Stimulated activated CD4-positive, alpha-beta T cell treated with anti-CD3 and anti-CD28 coated beads, Interleukin-12 subunit alpha, Interleukin-12 subunit beta, amount 100 ng/mL, for 4 hours (primary cell): ENCODE measurements at places on chromosomes 12 and 14.

DNA sequence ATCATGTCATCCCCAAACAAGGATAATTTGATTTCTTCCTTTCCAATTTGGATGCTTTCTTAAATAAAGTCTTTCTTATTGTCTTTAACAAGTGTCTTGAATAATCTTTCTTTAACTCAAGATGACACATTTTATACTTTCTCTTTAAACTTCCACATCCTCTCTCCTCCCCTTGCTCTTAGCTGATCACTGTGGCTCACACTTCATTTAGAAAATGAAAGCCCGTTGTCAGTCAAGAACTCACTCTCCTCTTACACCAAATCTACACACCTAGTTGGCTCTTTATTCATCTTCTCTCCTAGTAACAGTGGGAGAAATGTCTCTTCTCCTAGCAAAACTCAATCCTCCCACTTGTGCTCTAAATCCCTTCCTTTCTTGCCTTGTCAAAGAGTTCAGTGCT lies 10.4 kb upstream of the RMST start:
- no peak for DNase-seq

GRCh38 chr12:20077618-20078017 lies 290.7 kb upstream of the PDE3A start:
- DNase-seq = no peak

- DNase-seq = no peak
Observed at GRCh38 chr14:93037351-93037750, 78.4 kb downstream of the ITPK1 start.

DNA sequence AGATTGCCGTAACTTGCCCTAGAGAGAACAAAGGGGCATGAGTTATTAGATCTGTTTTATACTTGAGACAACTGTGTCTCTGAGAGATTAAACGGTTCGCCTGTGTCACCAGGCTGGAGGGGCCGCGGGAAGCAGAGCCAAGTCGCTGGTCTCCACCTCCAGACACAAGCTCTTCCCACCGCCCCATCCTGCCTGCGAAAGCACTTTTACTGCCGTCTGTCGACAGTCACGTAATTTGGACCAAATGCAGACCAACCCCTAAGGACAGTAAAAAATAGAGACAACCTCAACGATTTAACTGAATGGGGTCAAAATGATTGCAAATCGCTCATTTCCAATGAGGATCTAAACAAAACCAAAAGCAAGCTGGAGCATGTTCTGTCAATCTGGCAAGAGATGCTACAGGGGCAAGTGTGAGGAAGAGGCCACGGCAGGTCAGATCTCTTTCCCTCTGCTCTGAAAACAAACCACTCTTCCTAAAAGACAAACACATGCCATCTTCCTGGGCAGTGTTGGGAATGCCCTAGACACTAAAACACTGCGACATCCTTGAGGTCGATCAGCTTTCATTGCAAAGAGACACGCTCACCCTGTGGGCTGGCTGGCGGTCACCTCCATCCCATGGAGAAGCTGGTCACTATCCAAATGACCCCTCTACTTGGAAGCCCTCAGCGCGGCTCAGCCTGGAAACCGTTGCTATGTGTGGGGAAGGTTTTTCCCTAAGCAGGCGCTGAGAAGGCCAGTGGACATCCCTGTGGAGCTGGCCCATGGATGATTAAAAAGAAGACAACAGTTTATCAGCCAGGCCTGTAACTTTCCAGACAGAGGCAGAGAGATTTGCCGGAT lies 17.1 kb downstream of the GSC start:
- DNase-seq = no peak

GRCh38 chr12:93886533-93887511 lies 209.6 kb downstream of the CRADD start:
- no peak for DNase-seq

GRCh38 chr14:53516261-53516774 lies 363.2 kb upstream of the DDHD1 start:
- no peak for DNase-seq

- no peak for DNase-seq
Observed at GRCh38 chr14:54211551-54212308, 185.1 kb upstream of the CDKN3 start.

DNA sequence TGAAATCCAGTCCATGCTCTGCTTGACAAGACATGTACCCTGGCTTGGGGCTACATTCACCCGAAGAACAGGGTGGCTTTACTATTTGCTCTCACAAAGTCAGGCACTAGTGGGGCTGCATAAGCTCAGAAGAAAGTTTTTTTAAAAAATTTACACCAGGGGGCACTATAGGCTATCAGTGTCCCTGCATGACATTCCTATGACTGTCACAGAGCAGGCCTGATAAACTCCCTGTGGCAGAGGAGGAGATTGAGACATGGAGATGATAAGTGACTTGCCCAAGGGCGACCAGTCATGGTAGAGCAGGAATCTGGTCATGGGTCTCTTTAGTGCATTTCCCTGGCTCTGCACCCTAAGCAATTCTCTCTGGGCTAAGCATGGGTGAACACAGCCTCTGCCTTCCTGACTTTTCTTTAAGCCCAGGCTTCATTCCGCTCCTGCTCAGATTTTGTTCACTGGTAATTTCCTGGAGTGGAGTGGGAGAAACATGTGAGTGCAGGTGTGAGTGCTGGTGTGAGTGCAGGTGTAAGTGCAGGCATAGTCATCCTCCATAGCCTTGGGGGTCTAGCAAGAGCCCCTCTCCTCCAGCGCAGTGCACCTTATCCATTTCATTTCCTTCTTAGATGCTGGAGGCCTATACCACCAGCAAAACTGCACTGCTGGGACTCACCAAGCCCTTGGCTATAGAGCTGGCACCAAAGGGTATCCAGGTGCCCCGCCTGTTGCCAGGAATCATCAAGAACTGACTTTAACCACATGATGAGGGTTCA lies 91.6 kb downstream of the DHRS2 start:
- DNase-seq = no peak

- no peak for DNase-seq
Observed at GRCh38 chr14:84236290-84236689, 1293.7 kb upstream of the FLRT2 start.

DNA sequence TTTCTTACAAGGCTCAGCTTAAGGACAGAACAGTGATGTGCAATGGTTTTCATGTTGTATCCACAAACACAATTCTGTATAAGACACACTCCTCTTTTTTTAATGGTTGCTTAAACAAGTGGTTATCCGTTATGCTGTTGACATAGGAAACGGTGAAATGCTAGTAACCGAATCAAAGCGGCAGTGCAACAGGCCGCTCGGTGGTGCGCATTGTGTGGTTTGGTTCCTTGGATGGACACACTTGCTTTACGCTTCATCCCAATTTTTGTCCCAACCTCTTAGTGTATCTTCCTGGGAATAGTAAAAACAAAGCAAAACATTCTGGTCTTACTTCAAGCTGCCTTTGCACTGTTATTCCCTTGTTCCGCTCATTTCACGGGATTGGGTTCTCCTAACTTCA lies 650 bp upstream of the PTGER2 start:
- no peak for DNase-seq

GRCh38 chr12:51512438-51512837 lies 78.6 kb upstream of the SCN8A start:
- no peak for DNase-seq

GRCh38 chr14:55963295-55963694 lies 154.9 kb upstream of the PELI2 start:
- no peak for DNase-seq

GRCh38 chr12:94147991-94148738 lies at the start of gene PLXNC1:
TSS of gene PLXNC1 (plus strand) at chr12:94148577. CDS start at chr12:94148972, 395 bp downstream.
- DNase-seq = peak; percentile 68

DNA sequence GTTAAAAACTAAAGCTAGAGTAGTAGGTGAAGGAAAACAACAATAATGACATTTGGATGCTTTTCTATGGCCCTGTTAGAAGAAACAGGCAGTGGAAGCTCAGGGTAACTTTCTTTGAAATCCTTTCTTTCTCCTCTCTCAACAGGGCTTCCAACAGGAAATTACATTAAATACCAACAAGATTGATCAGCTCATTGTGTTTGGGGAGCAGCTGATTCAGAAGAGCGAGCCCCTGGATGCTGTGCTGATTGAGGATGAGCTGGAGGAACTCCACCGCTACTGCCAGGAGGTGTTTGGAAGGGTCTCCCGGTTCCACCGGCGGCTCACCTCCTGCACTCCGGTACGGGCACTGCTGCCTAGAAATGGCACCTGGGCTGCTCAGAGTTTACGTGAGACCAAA lies 81.5 kb downstream of the ESR2 start:
- DNase-seq = no peak

GRCh38 chr12:123109319-123109772 lies 41.5 kb downstream of the PITPNM2 start:
- no peak for DNase-seq

DNA sequence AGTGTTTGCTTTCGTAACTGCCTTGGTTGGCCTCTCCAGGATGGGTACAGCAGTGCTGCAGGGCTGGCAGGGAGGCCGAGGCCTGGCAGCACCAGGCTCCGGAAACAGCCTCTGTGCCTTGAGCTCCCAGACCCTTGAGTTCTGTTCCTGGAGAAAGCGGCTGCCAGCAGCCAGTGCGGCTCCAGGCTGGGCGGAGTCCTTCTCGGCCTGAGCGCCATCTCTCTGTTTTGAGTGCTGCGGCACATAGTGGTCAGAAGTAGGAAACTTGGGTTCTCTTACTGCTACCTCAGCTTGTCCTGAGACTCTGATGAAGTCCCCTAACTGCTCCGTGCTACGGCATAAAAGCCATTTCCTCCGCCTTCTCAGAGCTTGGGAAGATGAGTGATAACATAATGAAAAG lies 65.9 kb downstream of the KCNA1 start:
- DNase-seq = no peak

DNA sequence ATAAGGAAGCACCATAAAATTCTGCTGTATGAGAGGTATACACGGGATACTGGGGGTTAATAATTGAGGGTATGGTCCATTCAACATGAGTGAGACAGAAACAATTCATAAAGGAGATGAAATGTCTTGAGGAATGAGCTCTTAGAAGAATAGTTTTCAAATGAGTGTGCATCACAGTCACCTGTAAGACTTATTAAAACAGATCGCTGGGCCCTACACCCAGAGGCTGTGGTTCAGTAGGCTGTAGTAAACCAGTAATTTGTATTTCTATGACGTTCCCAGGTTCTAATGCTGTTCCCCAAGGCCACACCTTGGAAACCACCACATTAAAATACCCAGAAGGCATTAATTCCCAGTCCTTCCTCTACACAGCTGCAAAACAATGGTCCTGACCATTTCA lies 49.6 kb downstream of the CAND1 start:
- DNase-seq = no peak

DNA sequence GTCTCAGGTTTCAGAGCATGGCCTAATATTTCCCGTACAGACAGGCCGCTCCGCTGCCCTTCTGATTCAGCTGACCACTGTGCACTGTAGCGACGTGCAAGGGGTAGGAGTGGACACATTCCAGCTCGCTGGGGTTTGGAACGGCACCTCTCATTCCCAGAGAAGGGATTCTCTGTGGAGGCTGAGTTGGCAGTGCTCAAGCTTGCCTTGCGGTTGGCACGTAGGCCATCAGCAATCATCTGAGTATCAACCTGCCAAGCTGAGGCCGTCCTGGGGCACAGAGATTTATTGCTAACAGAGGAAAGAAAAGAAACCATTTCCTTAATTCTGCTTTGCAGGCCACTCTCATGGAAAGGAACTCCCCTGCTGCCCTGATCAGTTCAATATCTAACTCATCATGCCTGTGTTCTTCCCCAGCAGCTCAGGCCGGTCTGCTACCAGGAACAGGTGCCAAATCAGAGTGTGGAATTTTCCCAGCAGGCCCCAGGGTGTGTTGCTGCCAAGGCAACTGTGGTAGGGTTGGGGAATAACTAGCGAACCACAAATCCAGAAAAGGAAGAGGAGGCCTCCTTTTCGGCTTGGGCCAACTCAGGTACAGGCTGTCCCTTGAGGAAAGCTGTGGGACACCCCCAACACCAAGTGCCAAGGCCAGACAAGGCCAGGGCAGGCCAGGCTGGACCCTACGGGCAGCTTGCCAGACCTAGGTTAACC lies 92.5 kb downstream of the SSPN start:
- no peak for DNase-seq

DNA sequence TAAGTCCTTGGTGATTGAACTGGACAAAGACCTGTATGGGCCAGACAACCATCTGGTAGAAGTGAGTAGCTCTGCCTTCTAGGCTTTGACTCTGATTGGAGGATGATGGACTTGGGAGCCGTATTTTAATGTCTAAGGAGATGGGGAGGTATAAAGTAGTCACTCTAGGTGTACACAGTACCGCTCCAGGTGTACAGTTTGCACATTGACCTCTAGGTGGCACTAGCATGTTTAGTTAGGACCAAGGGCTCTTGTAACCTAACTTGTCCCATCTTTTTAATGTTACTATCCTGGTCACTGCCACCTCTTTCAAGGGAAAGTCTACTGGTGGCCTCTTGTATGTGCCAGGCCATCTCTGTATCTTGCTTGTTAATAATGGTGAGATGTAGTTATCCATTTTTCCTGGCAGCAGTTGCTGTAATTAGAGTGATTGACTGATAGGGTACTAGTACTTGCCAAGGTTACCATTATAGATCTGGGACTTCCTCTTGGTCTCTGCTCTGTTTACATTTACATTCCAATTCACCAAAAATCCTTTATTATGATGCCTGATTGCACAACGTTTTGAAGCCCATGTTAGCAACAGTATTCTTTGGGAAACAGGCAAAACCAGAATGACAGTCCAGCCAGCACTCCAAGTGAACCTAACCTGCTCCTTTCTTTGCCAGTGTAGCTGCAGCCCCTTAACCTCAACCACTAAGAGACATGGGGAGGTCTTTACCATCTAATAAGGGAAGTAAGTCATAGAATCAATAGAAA lies 3.6 kb downstream of the SMARCD1 start:
- peak; percentile 27 for DNase-seq

GRCh38 chr12:64699504-64700115 lies 59.6 kb downstream of the GNS start:
- DNase-seq = no peak

- no peak for DNase-seq
Observed at GRCh38 chr12:12180136-12180535, 86.7 kb downstream of the LRP6 start.

- DNase-seq = no peak
Observed at GRCh38 chr14:104076743-104077142, 8.8 kb upstream of the ASPG start.

- DNase-seq = no peak
Observed at GRCh38 chr12:123731596-123731995, 19.4 kb downstream of the ATP6V0A2 start.

DNA sequence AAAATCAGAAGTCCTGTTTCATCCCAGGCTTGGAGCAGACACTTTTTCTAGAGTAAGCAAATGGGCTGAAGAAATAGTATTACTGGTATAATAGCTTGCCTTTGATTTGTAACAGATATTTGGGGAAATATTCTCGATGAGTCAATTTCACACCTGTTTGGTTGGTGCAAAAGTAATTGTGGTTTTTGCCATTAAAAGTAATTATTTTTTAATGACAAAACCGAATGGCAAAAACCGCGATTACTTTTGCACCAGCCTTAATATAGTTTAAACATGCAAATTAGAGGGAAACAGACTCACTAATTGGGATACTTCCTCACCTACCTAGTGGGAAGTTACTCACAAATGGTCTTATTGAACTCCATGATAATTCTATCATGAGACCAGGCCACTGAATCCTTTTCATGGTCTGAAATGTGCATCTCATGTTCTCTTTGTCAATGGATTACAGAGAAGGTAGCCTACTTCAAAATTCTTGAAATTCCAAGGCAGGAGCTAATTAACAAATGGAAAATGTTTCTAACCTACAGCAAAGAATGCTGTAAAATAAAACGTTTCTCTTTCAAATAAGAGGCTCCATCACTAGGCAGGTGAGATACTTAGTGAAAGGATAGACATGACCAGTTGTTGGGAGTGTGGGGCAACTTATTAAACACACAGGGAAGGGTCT lies 391.3 kb downstream of the EMP1 start:
- DNase-seq = no peak
